Astrocyte (in vitro differentiated cells and primary cell): ENCODE measurements at places on chromosomes 11 and 22. TPM values are rescaled to one million over a fixed set of nuclear protein-coding genes. Genes with fewer than 3 reads are reported as not detected.
A peak's percentile ranks its signal among the peaks of the same experiment; 100 is the strongest.

DNA sequence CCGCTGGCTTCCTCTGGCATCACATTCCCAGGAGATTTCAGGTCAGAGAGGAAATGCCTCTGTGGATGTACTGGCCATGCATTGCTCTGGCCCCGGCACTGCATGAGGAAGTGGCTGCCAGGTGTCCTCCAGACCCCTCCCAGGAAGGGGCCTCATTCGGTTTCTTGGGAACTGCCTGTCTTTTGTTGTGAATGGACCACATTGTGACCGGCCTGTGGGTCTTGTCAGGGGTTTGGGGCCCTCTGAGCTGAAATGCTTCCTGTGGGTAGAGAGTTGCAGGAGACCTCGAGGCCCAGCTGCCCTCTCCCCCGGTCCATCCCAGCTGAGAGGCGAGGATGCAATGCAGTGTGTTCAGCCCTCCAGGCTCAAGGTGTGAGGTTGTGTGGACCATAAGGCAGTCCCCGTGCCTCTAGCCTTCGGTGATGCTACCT is 18.8 kb upstream of the ST3GAL4 start:
- peaks cover 29% of the 10 kb centered on the region for H3K4me1 ChIP-seq
- no peak overlapping the region for H3K4me3 ChIP-seq
- no peak for DNase-seq
- H3K27ac ChIP-seq, result no peak overlapping the region

GRCh38 chr11:130402570-130402969 is 25.8 kb downstream of the ADAMTS8 start:
- no peak for DNase-seq
- H3K36me3 ChIP-seq, result no peaks in the 10 kb centered on the region
- peaks cover 20% of the 10 kb centered on the region for H3K27me3 ChIP-seq
- H3K4me3 ChIP-seq, result no peak overlapping the region
- peaks cover 30% of the 10 kb centered on the region for H3K4me1 ChIP-seq

- DNase-seq, result no peak
- peaks cover 10% of the 10 kb centered on the region for H3K36me3 ChIP-seq
- no peaks in the 10 kb centered on the region for H3K27me3 ChIP-seq
- H3K27ac ChIP-seq, result no peak overlapping the region
- peaks cover 14% of the 10 kb centered on the region for H3K4me1 ChIP-seq
- H3K4me3 ChIP-seq, result no peak overlapping the region
Observed at GRCh38 chr22:40517631-40518030, 118.9 kb downstream of the MRTFA start.

DNA sequence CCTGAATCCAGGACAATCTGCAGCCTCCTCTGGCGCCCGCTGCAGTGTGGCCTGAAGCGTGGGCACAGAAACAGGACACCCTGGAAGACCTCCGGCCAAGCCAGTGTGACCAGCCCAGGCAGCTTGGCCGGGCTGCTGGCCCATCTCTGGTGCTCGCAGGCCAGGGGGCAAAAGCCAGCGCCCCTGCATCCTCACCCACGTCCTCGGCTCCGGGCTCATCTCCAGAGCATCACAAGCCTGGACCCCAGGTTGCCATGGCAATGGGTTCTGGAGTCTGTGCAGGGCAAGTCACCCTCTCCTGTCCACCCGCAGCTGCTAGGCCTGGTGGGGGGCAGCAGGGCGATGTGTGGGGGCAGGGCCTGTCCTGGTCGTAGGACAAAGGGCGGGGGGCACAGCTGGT is 9.3 kb upstream of the PDGFB start:
- H3K4me1 ChIP-seq, result peaks cover 36% of the 10 kb centered on the region
- no peaks in the 10 kb centered on the region for H3K27me3 ChIP-seq
- H3K4me3 ChIP-seq, result no peak overlapping the region
- H3K27ac ChIP-seq, result peak overlapping the region; percentile 75
- no peak for DNase-seq

GUCY1A2 gene
- 17.8 and 18.1 TPM in 2 replicates for total RNA-seq

METTL15 gene
- 10.8 and 13.7 TPM in 2 replicates for total RNA-seq

TRPM5 gene
- total RNA-seq, result not detected in 2 replicates

GRCh38 chr11:93525601-93526345 is 17.4 kb downstream of the SMCO4 start:
- H3K4me3 ChIP-seq, result no peak overlapping the region
- no peaks in the 10 kb centered on the region for H3K27me3 ChIP-seq
- peak; percentile 39 for DNase-seq
- H3K36me3 ChIP-seq, result no peaks in the 10 kb centered on the region
- peaks cover 16% of the 10 kb centered on the region for H3K4me1 ChIP-seq
- no peak overlapping the region for H3K27ac ChIP-seq

DNA sequence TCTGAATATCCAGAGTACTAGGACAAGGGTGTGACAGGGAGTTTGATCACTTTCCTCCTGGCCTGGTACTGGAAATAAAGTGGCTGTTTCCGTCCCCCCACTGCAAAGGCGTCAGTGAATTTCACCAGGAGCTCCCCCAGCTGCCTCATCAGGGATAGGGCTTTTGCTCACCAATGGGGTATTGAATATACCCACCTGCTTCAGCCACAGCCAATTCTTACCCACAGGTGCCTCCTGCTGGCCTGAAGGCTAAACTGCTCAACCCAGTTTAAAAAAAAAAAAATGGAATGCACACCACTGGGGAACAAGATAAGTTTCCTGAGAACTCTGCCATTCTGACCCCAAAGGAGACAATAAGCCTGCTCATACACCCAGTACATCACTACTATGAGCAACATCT is 65.3 kb upstream of the MS4A8 start:
- no peak for DNase-seq
- H3K4me1 ChIP-seq, result no peaks in the 10 kb centered on the region
- H3K27ac ChIP-seq, result no peak overlapping the region
- no peaks in the 10 kb centered on the region for H3K36me3 ChIP-seq
- no peaks in the 10 kb centered on the region for H3K27me3 ChIP-seq

GRCh38 chr22:31818481-31819392 is 64.9 kb downstream of the DEPDC5 start:
- H3K27ac ChIP-seq, result no peak overlapping the region
- peaks cover 33% of the 10 kb centered on the region for H3K36me3 ChIP-seq
- no peaks in the 10 kb centered on the region for H3K27me3 ChIP-seq

DNA sequence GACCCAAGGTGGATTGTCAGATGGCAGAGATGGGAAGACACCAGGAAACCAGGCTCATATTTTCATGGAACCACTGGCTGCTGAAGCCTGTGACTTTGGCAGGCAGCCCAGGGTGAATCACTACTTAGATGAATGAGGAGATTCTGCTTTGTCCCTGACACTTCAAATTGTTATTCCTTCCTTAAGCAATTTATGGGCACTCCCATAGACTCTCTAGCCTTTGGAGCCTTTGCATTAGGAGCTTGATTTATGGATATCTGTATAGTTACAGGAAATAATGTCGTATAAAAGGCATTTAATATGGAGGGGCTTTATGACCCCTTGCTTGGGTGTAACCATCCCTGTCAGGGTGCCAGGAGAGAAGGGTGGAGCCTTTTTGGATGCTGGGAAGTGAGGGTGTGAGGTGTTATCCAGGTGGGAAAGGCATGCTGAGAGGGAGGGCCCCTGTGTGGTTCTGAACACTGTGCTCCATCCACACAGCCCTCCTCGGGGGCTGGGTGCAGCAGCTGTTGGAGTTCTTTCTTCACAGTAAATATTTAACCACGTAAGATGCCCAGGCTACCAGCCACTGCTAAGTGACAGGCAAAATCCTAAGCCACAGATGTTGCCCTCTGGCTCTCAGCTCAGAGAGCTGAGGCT is 35.3 kb downstream of the IL18 start:
- H3K4me1 ChIP-seq, result peaks cover 6% of the 10 kb centered on the region
- H3K36me3 ChIP-seq, result no peaks in the 10 kb centered on the region
- DNase-seq, result peak; percentile 74
- H3K27me3 ChIP-seq, result no peaks in the 10 kb centered on the region
- no peak overlapping the region for H3K27ac ChIP-seq

- peaks cover under 1% of the 10 kb centered on the region for H3K4me1 ChIP-seq
- H3K27ac ChIP-seq, result no peak overlapping the region
- H3K27me3 ChIP-seq, result peaks cover 41% of the 10 kb centered on the region
- no peaks in the 10 kb centered on the region for H3K36me3 ChIP-seq
Observed at GRCh38 chr22:50011447-50012210, 936 bp downstream of the IL17REL start.

GRCh38 chr11:119248750-119249670 is 42.9 kb downstream of the CBL start:
- H3K4me1 ChIP-seq, result no peaks in the 10 kb centered on the region
- no peak overlapping the region for H3K4me3 ChIP-seq
- no peak for DNase-seq
- no peak overlapping the region for H3K27ac ChIP-seq
- peaks cover 4% of the 10 kb centered on the region for H3K36me3 ChIP-seq

SEC14L3 gene
- not detected in 2 replicates for total RNA-seq

GRCh38 chr22:34490886-34491285 is 570.6 kb upstream of the LARGE1 start:
- H3K27me3 ChIP-seq, result no peaks in the 10 kb centered on the region
- no peak overlapping the region for H3K27ac ChIP-seq
- no peaks in the 10 kb centered on the region for H3K4me1 ChIP-seq
- H3K4me3 ChIP-seq, result no peak overlapping the region
- DNase-seq, result no peak

DNA sequence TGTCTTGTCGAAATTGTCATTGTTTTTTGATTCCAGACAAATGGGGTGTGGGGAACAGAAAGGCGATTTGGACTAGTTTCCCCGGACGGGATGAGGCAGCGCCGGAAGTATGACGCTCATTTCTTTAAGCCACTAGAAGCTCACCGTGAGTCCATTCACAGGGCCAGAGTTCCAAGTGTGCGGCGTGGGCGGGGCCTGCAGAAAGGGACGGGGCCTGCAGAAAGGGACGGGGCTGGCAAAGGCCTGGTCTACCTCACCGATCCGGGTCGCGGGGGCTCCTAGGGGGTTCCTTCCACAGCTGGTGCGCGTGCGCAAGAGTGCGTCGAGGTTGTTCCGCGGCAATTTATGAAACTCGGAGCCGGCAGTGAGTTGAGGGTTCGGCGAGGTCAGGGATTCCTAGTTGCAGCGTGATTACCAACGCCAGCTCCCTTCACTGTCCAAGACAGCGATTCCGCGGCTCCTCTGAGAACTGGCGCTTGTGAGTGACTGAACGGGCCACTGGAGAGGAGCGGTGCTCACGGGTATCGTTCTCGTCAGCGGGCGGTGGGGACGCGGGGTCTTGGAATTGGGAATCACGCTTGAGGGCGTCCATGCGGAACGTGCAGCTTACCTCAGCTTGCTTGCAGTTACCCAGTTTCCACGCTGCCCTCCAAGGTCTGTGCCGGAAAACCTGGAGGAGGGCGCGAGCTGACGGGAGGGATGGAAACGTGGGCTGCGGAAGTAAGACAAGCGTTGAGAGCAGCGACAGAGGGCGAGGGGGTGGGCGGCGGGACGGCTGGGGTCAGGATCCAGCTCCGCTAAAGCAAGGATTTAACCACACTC is at the start of gene ZNF215:
Gene ZNF215 (plus strand): TSS at position 219 of the 822 bp plus-strand sequence. CDS start 5,847 bp downstream, outside the sequence.
- no peaks in the 10 kb centered on the region for H3K27me3 ChIP-seq
- H3K36me3 ChIP-seq, result no peaks in the 10 kb centered on the region
- H3K27ac ChIP-seq, result peak within 1 kb of the TSS; percentile 63
- DNase-seq, result peak; percentile 82
- peaks cover 12% of the 10 kb centered on the region for H3K4me1 ChIP-seq

- H3K4me3 ChIP-seq, result peak overlapping the region; percentile 98
- no peak overlapping the region for H3K27ac ChIP-seq
- H3K36me3 ChIP-seq, result peaks cover 13% of the 10 kb centered on the region
- DNase-seq, result no peak
- H3K27me3 ChIP-seq, result no peaks in the 10 kb centered on the region
Observed at GRCh38 chr11:65085446-65085845, 1.4 kb downstream of the ZFPL1 start.

DNA sequence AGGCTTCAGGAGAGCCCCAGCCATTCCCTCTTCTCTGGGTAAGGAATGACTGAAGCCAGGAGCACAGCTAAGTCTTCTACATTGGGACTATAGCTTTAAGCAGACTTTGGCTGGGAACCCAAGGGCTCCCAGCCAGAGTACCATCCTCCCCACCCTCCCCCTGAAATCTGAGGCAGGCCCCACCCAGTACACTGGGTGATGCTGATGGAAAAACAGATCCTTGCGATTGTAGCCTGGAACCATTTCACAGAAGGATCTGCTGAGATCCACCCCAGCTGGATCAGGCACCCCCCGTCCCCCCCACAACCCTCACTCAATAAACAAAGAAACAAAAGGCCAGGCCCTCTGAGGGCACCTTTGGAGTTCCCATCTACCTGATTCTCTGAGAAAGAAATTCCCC is 39.8 kb downstream of the IL18BP start:
- peak overlapping the region; percentile 81 for H3K4me3 ChIP-seq
- H3K4me1 ChIP-seq, result peaks cover 44% of the 10 kb centered on the region
- H3K27ac ChIP-seq, result peak overlapping the region; percentile 95
- H3K27me3 ChIP-seq, result no peaks in the 10 kb centered on the region

GRCh38 chr22:37202716-37203115 is 9.6 kb downstream of the SSTR3 start:
- no peaks in the 10 kb centered on the region for H3K36me3 ChIP-seq
- H3K27ac ChIP-seq, result no peak overlapping the region
- no peak for DNase-seq
- no peaks in the 10 kb centered on the region for H3K27me3 ChIP-seq
- peaks cover 15% of the 10 kb centered on the region for H3K4me1 ChIP-seq

CELSR1 gene
- total RNA-seq, result 27.6 and 38.5 TPM in 2 replicates

DNA sequence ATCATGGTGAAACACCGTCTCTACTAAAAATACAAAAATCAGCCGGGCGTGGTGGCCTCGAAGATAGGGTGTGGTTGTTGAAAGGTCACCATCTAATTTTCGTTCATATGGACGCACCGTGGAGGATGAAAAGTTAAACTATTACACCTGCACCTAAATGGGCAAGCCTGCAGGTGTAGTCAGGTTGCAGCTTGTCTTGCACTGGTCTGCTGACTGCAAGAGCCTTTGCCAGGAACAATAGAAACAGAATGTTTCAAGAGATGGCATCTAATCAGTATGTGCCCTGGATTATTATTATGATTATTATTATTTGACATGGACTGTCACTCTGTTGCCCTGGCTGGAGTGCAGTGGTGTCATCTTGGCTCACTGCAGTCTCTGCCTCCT is 908 bp downstream of the NADSYN1 start:
- peak overlapping the region; percentile 91 for H3K4me3 ChIP-seq
- peaks cover 20% of the 10 kb centered on the region for H3K36me3 ChIP-seq
- H3K4me1 ChIP-seq, result peaks cover 19% of the 10 kb centered on the region
- H3K27me3 ChIP-seq, result no peaks in the 10 kb centered on the region
- no peak for DNase-seq

DNA sequence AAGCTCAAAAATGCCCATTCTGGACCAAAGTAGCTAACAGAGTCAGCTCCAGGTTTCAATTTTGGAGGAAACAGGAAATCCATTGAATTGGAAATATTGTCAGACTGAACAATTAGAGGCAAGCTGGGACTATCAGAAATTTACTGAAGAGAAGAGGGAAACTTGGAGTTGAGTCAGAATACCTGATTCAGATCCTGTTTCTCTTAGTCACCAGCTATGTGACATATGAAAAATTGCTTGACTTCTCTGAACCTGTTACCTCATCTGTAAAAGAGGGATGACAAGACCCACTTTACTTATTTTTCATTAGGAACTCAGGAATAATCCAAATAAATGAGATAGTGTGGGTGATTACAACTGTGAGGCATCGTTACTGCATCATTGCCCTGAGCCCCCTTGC is 148.9 kb upstream of the CADM1 start:
- no peaks in the 10 kb centered on the region for H3K27me3 ChIP-seq
- H3K4me1 ChIP-seq, result peaks cover 14% of the 10 kb centered on the region
- no peak overlapping the region for H3K27ac ChIP-seq
- H3K4me3 ChIP-seq, result no peak overlapping the region

GRCh38 chr11:79691445-79691844 is 250.6 kb upstream of the TENM4 start:
- H3K27ac ChIP-seq, result no peak overlapping the region
- H3K4me1 ChIP-seq, result no peaks in the 10 kb centered on the region
- H3K27me3 ChIP-seq, result no peaks in the 10 kb centered on the region
- no peak overlapping the region for H3K4me3 ChIP-seq
- no peak for DNase-seq
